ENCODE measurements at places on chromosomes 2 and 18.

DNA sequence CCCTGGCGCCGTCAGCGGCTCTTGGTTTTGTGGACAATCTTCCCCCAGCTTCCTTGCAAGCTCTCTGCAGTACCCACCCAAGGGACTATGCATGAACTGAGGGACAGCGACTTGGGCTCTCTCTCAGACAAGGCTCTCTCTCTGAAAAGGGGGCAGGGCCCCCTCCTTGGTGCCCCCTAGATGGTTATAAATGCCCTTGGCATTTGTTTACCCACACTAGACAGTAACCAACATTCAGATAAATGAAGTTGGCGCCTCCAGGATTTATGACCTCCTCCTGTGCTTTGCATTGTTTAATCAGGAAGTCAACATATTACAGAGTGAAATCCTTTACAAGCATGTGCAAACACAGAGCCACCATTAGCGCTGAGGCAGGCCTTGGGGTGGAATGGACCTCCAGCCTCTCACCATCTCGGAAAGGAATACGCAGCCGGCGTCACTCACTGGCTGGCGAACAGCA, 547.4 kb upstream of the ID2 start:
- no peaks in the 10 kb centered on the region for H3K36me3 ChIP-seq
- H3K4me1 ChIP-seq = peaks cover 5% of the 10 kb centered on the region
- no peak overlapping the region for H3K4me3 ChIP-seq
- H3K27ac ChIP-seq = no peak overlapping the region
- peaks cover 4% of the 10 kb centered on the region for H3K27me3 ChIP-seq

GRCh38 chr2:175853616-175853890, 148.5 kb downstream of the LNPK start:
- H3K4me3 ChIP-seq = no peak overlapping the region
- no peaks in the 10 kb centered on the region for H3K4me1 ChIP-seq
- H3K27me3 ChIP-seq = no peaks in the 10 kb centered on the region
- no peaks in the 10 kb centered on the region for H3K36me3 ChIP-seq

DNA sequence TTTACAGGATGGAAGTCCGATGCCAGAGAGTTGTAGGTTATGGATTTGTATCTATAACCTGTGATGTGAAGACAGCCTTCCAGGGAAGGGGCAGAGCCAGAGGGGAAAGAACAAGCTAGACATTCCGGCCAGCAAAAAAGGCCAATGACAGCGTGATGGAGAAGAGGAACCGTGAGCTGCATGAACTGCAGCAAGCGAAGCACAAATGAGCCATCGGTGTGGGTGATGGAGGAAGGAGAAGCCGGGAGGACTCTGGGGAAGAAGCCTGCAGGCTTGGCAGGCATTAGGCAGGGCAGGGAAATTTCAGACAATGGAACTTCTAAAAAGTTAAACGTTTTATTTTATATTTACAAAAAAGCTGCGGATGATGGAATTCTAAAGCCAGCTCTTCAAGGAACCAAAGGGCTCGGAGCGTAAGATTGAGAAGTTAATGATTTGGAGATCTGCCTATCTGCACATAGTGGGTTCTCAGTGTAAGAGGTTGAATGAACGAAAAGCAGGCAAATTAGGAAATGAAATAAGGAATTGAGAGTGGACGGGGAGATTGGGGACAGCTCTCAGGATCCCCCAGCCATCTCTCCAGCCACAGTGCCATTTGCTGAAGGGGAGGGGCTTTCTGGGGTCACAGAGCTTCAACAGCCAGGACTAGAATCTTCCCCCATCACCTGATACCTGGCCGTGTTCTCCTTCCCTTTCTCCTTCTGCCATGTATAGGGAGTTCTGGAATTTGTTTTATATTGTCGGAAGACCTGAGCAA, 28.4 kb downstream of the NGEF start:
- peaks cover 12% of the 10 kb centered on the region for H3K27me3 ChIP-seq
- no peak for DNase-seq
- no peaks in the 10 kb centered on the region for H3K4me1 ChIP-seq
- no peaks in the 10 kb centered on the region for H3K36me3 ChIP-seq
- H3K27ac ChIP-seq = no peak overlapping the region

GRCh38 chr2:208036357-208036756, 11.0 kb upstream of the PLEKHM3 start:
- no peak for DNase-seq
- H3K27me3 ChIP-seq = no peaks in the 10 kb centered on the region
- H3K36me3 ChIP-seq = no peaks in the 10 kb centered on the region
- H3K4me1 ChIP-seq = no peaks in the 10 kb centered on the region
- H3K27ac ChIP-seq = no peak overlapping the region

DNA sequence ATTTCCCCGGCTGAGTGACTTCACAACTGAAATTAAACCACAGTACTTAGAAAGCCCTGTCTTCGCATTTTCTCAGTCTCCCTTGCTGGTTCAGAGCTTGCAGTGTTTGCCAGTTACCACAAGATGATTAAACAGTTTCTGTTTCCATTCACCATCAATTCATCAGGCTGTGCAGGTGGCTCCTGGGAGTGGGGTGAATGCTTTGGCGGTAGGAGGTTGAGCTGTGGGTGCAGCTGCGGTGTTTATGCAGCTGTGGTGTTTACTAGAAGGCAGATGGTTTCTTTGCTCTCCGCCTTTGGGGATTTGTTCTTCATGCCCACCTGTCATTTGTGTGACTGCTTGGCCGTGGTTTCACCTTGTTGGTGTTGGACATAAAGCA, 16.1 kb downstream of the ACOXL start:
- H3K4me3 ChIP-seq = no peak overlapping the region
- H3K27ac ChIP-seq = no peak overlapping the region
- DNase-seq = peak; percentile 45
- H3K4me1 ChIP-seq = peaks cover 12% of the 10 kb centered on the region
- H3K36me3 ChIP-seq = no peaks in the 10 kb centered on the region
- peaks cover 23% of the 10 kb centered on the region for H3K27me3 ChIP-seq

GRCh38 chr18:48836231-48836805, 114.4 kb downstream of the SMAD7 start:
- no peak overlapping the region for H3K4me3 ChIP-seq
- DNase-seq = no peak
- no peak overlapping the region for H3K27ac ChIP-seq
- no peaks in the 10 kb centered on the region for H3K36me3 ChIP-seq
- H3K27me3 ChIP-seq = peaks cover 3% of the 10 kb centered on the region

DNA sequence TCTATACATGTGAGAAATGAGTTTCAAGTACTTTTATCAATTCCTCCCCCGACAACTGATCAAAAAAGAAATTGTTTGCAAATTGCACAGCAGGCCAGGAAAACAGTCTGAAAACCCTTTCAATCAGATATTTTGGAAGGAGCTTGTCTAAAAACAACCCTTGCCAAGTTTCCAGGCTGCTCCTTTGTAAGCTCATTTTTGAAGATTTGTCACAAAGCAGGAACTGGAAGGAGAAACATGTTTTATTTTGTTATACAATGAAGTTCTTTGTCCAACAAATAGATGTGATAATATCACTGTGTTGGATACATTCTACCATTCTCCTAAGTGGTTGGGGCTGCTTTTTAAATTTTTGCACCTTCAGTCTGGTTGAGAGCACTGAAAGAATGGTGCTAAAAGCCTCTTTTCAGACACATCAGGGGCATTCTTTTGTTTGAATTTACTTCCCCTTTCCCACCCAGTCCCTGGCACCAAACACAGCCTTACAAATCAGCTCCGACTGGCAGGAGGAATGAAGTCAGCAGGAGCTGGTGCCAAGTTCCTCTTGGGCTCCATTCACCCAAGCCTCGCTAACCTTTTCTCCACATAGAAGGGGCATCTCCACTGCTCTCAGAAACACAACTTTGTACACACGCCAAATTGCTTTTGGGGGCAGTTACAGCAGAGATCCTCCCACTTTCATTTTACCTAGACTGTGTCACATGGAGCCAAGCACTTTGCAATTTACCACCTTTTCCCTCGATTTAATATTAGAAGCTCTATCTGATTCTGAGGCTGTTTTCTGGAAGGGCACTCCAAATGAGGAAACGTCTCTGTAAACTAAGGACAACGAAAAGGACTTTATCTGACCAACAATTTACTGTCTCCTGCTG, 88.0 kb downstream of the C1D start:
- DNase-seq = peak; percentile 5
- no peak overlapping the region for H3K4me3 ChIP-seq
- no peak overlapping the region for H3K27ac ChIP-seq
- no peaks in the 10 kb centered on the region for H3K27me3 ChIP-seq
- no peaks in the 10 kb centered on the region for H3K36me3 ChIP-seq

- H3K36me3 ChIP-seq = no peaks in the 10 kb centered on the region
- H3K4me1 ChIP-seq = no peaks in the 10 kb centered on the region
- DNase-seq = no peak
- no peaks in the 10 kb centered on the region for H3K27me3 ChIP-seq
- no peak overlapping the region for H3K27ac ChIP-seq
- H3K4me3 ChIP-seq = no peak overlapping the region
Observed at GRCh38 chr2:199977984-199978415, 22.6 kb downstream of the MAIP1 start.

DNA sequence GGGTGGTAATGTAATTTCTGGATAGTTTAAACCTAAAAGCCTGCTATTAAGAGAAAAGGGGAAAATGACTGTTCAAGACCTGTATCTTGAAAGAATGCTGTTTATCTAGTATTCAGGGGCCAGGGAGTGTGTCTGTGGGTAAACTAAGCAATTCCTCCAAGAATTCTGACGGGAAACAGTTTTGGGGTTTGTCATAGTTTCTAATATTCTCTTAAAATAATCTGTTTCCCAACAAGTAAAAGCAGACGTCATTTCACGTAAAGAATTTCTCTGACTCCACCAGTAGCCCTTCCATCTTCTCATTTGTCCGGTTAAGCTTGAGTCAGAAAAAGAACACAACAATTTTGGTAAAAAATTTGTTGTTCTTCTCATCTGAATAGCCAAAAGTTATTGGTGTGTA, 232.1 kb upstream of the EPAS1 start:
- H3K4me3 ChIP-seq = no peak overlapping the region
- no peaks in the 10 kb centered on the region for H3K4me1 ChIP-seq
- no peak overlapping the region for H3K27ac ChIP-seq
- peaks cover 2% of the 10 kb centered on the region for H3K36me3 ChIP-seq

- H3K27ac ChIP-seq = no peak overlapping the region
- no peaks in the 10 kb centered on the region for H3K36me3 ChIP-seq
- no peaks in the 10 kb centered on the region for H3K4me1 ChIP-seq
- no peak for DNase-seq
- no peaks in the 10 kb centered on the region for H3K27me3 ChIP-seq
Observed at GRCh38 chr2:4673025-4673489, 969.7 kb downstream of the DCDC2C start.

- DNase-seq = no peak
- no peaks in the 10 kb centered on the region for H3K4me1 ChIP-seq
- no peaks in the 10 kb centered on the region for H3K36me3 ChIP-seq
- peaks cover 3% of the 10 kb centered on the region for H3K27me3 ChIP-seq
- H3K4me3 ChIP-seq = no peak overlapping the region
Observed at GRCh38 chr2:240220371-240220770, 79.9 kb upstream of the OTOS start.

DNA sequence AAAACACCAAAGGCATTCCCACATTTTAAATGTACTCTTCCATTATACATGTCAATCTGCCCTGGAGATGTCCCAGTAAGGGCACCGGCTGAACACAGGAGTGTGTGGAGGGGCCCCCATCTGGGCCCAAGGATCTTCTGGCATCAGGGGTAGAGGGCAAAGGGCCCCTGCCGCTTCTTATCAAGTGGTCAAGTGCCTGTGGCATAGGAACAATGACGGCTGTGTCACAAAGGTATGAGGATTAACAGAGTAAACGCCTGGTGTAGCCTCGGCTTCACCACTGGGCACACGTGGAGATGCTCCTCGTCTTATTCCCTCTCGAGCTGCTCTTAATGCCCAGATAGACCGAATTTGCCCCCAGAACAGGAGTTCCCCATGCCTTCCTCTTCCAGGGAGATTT, 169.7 kb upstream of the GLI2 start:
- no peaks in the 10 kb centered on the region for H3K4me1 ChIP-seq
- DNase-seq = no peak
- no peaks in the 10 kb centered on the region for H3K36me3 ChIP-seq
- H3K27me3 ChIP-seq = no peaks in the 10 kb centered on the region
- no peak overlapping the region for H3K27ac ChIP-seq

- no peak for DNase-seq
- no peak overlapping the region for H3K4me3 ChIP-seq
- H3K27ac ChIP-seq = no peak overlapping the region
- no peaks in the 10 kb centered on the region for H3K4me1 ChIP-seq
Observed at GRCh38 chr18:55185391-55185790, 226.1 kb upstream of the CCDC68 start.
